ENCODE measurements at places on chromosomes 11 and 22.
A peak's percentile ranks its signal among the peaks of the same experiment; 100 is the strongest.

DNA sequence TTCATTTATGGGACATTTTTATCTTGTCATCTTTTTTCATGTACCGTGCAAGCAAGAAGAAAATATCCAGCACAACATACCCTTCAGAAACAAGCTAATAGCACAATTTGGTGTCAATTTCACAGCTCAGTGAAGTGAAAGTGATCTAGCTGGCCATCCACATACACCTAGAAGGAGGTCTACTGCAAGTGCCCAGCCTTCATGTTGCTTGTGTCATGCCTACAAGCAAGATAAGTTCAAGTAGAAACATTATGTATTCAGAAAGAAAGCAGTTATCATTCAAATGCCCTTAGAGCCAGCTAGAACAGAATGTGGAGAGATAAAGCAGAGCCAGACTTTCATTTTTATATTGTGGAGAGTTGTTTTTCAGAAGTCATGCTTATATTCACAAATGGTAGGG lies 325.7 kb upstream of the PITPNB start:
- no peak for DNase-seq

DNA sequence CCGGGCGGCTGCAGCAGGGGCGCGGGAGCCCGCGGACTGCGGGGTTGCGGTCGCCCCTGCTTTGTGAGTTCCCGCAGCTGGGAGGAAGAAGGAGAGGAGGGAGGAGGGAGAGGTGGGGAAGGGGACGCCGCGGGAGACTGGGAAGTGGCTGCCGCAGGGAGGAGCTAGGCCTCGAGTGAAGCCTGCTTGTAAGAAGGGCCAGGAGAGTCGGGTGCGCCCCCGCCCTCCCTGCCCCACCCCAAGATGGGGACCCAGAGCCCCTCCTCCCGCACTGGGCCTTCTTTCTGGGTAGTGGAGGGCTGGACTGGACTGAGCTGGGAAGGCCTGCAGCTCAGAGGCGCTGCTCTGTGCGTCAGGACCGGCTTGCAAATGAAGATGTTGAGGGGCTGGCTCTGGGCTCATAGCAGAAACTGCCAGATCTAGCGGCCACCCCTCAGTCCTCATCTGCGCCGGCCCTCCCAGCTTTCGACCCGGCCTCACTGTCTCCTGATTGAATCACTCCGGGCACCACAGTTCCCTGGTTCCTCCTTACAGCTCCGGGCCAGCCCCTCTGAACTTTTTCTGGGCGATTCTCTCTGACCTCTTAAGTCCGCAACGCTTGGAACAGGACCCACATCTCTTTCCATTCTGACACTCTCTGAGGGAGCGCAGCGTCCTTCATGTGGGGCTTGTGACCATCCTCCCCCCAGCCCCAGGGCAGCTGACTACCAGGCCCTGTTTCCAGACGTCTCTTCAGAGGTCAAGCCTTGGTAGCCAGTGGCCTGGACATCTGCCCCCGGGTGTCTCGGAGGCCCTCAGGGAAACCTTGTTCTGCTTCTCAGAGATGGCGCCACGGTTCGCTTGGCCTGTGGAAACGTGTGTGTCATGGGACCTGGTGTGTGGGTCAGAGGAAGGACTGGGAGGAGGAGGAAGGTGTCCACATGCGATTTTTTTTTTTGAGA lies 21.9 kb downstream of the SERPINH1 start:
- DNase-seq: no peak

- DNase-seq: no peak
Observed at GRCh38 chr11:66967670-66968425, 7.3 kb upstream of the C11orf86 start.

GRCh38 chr11:124893781-124894401 lies 3.8 kb downstream of the ROBO4 start:
- no peak for DNase-seq

- DNase-seq: no peak
Observed at GRCh38 chr22:48055827-48056226, 1293.4 kb downstream of the TBC1D22A start.

DNA sequence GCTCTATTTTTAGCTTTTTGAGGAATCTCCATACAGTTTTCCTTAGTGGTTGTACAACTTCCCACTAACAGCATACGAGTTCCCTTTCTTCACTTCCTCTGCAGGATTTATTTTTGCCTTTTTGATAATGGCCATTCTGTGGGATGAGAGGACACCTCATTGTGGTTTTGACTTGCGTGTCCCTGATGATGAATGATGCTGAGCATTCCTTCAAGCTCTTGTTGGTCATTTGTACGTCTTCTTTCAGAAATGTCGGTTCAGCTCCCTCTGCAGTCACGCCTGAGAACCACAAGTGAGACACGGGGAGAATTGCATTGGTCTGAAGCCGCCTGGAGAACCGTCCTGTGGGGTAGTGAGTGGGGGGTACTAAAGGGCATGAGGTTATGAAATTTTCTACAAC lies 2.0 kb upstream of the KRTAP5-10 start:
- no peak for DNase-seq

DNA sequence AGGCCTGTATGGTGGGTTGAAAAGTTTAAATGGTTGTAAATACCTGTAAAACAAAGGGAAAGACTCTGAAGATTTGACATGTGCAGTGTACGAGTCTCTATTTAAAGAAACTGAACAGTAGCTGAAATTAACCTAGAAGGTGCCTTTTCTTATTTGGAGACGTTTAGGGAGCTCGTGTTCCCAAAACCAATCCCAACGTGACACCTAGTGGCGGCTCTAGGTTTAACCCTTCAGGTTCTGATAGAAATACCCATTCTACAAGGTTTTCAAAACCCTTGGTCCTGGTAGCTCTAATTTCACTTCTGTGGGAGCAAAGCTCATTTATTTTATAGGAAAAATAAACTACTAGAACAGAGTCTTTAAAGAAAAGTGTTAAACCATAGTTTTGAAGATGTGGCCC lies 258.3 kb downstream of the LRRC4C start:
- no peak for DNase-seq

GRCh38 chr11:871472-871871 lies 28.8 kb downstream of the TSPAN4 start:
- DNase-seq: no peak

DNA sequence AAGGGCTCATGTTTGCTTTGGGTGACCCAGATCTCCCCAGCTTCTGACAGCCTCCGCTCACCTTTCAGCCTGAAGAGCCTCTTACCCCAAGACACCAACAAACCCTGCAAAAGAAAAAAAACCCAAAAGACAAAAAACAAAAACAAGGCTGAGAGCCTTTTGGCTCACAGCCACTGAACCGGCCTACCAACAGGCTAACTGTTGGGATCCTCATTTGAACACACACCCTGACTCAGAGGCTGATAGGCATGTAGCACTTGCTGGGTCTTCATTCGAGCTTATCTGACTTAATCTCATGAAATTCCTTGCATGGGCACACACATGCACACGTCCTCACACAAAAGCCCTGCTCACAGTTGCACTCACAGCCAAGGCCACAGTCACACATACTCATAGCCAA lies 22.9 kb upstream of the TSKU start:
- no peak for DNase-seq

DNA sequence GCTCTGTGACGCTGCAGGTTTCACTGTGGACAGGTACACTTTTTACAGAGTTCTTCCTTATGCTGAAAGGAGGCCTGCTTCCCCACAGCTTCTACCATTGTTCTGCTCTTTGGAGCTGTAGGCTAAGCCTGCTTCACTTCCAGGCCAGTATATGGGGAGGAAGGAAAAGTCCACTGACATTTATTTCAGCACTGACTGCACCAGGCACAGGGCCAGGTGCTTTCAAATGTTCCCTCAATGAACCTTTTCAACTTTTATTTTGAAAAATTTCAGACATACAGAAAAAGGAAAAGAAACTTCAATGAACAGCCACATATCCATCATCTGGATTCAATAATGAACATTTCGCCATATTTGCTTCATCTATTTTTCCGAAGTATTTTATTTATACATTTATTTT lies 22.0 kb downstream of the POU2F3 start:
- no peak for DNase-seq

- no peak for DNase-seq
Observed at GRCh38 chr11:67055812-67056211, 835 bp upstream of the RHOD start.

- DNase-seq: no peak
Observed at GRCh38 chr11:3353066-3353465, 25.9 kb downstream of the ZNF195 start.

- DNase-seq: no peak
Observed at GRCh38 chr11:76747915-76748860, 35.0 kb upstream of the TSKU start.

DNA sequence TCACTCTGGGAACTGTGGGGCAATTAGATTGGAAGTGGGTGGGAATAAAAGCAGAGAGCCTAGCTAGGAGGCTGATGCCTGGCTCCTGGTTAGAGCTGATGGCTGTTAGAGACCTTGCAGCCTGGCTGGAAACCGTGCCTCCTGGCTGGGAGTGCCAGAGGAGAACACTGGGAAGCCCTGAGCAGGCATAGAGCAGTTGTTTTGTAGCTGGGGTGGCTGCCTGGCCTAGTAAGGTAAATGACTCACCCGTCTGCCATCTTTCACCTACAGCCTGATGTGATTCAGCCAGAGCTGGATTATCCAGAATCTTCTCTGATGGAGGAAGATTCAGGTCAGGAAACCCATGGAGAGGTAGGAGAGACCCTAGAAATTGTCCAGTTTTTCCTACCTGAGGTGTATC lies 6.1 kb downstream of the UQCR10 start:
- DNase-seq: no peak

DNA sequence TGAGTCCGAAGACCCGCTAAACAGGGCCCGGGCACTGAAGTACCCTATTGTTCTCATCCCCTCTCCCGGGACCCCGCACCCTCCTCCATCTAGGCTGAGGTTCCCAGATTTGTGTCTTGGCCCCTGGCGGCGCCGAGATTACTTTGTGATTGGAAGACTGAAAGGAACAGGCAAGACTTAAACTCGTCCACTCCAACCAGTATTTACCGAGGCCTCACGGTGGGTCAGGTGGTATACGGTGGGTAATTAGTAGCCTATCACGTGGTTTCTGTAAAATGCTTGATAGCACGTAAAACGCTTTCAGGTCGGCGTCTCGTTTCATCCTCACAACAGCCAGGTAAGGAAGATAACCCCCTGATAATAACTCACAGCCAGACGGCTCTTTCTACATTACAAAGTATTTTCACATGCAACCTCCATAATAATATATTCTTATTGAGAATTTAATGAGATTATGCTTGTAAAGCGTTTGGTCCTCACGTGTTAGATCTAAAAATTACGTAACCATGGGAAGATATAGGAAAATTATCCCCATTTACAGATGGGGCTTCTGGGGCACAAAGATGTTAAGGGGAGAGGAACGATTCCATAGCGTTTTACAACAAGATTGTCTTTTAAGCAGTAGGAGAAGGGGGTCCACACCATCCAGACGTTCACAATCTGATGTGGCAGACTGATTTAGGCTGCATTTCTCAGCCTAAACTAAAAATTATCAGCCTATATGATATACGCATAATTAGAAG lies 642 bp upstream of the PIK3C2A start:
- DNase-seq: peak; percentile 25

DNA sequence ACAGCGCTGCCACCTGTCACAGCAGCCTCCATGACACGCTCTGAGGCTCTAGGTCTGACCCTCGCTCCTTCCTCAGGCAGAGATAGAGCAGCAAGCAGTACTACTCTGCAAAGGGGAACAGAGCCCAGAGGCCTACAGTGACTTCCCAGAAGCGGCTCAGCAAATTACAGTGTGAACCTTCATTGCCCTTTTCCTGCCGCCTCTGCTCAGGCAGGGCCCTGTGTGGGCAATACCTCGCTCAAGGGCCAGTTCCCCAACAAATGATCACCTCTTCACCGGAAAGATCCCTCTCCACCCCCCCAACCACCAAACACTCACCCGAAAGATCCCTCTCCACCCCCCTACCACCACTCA lies 12.3 kb downstream of the KIAA0930 start:
- no peak for DNase-seq

DNA sequence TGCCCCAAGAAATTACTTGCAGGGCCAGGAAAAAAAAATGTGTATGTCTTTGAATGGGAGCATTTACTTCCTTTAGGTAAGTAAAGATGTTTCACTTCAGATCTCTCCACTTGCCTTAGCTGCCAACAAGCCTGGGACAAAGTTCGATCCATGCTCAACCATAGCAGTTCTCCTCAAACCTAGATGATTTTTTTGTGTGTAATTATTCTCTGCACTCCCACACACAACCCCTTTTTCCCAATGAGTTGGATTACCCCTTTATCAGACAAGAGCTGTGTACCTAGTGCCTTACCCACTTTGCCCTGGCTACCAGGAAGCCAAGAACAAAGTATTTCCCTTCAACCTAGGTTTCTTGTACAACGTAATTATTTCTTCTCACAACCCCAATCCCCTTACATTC lies 35.6 kb downstream of the TPBGL start:
- no peak for DNase-seq

- DNase-seq: no peak
Observed at GRCh38 chr11:95242845-95243605, 12.0 kb upstream of the SESN3 start.

DNA sequence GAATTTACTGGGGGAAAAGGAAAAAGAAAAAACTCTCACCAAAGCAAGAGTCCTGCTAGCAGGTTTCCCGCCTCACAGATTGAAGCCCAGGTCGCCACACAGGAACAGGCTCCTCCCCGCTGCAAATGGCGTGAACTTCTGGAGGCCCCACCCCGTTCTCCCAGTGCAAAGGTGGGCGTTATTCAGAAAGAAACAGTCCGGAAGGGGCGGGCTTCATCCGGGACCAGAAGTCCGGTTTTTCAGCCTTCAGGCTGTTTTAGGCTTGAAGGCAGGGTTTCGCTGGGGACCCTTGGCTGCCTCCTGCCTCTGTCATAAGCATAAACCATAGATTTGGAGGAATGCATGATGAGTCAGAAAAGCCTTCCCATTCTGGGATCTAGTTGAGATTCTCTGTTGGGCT lies 148.3 kb upstream of the POU2AF2 start:
- no peak for DNase-seq

DNA sequence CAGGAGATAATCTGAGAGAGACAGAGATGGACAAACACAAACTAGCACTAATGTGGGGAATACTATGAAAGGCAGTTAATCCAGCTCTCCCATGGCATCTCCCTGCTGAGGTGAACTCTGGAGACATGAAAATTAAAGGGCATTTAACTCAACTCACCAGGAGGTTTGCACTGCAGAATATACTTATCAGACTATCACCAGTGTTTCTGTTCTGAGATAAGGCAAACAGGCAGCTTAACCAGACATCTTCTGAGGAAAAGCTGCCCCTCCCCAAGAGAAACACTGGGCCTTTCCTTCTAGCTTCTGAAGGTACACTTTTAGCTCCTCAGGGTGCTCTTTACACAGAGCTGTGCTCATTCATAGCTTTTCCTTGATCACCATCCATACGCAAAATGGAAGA lies 85.5 kb downstream of the AMBRA1 start:
- DNase-seq: no peak

DNA sequence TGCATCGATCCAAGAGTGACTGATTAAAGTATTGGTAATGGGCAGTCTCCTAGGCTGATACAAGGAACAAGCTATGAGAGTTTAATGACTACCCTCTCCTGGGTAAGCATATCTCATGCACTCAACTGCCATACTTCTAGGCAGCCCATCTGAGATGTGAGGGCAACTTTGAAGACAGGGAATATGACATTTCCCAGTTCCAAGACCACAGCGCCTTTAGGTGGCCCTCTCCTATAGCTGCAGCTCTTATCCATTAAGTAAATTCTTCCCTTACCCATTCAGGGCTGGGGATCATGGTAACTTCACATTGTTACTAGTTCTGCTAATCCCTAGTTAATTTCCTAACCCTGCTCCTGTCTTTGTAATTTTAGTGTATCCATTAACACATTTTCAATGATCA lies 157.3 kb upstream of the CTSC start:
- no peak for DNase-seq
